ENCODE measurements at places on chromosomes 7 and 10. TPM values are rescaled to one million over a fixed set of nuclear protein-coding genes. Genes with fewer than 3 reads are reported as not detected.
A peak's percentile ranks its signal among the peaks of the same experiment; 100 is the strongest.

The MMD2 gene
- not detected for total RNA-seq

- H3K4me3 ChIP-seq = peak overlapping the region; percentile 87
- H3K4me1 ChIP-seq = peaks cover 7% of the 10 kb centered on the region
- peak overlapping the region; percentile 22 for H3K27ac ChIP-seq
- peak; percentile 42 for DNase-seq
- H3K27me3 ChIP-seq = no peaks in the 10 kb centered on the region
These were observed 572 bp downstream of the CHST12 start for GRCh38 chr7:2403718-2404648.

DNA sequence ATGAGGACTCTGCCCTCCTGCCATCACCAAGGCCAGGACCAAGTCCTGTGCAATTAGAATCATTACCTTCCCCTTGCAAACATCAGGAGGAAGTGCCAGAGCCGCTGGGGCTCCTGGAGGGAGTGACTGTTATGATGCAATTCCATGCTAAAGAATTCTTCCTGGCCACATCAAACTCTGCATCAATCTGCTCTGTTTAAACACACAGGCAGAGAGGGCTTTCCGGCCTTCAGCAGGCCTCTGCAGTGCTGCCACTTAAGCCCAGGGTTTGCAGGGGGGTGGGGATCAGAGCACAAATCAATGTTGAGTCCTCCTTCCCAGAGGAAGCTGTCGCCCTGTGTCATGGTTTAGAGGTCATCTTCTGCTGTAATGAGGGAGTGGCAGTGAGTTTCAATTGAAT is 58.1 kb downstream of the CTBP2 start:
- H3K4me3 ChIP-seq = no peak overlapping the region
- peak overlapping the region; percentile 29 for H3K27ac ChIP-seq
- DNase-seq = peak; percentile 59
- H3K4me1 ChIP-seq = peaks cover 6% of the 10 kb centered on the region
- H3K36me3 ChIP-seq = peaks cover 1% of the 10 kb centered on the region

GRCh38 chr7:112238852-112239610 is 32.5 kb downstream of the ZNF277 start:
- no peaks in the 10 kb centered on the region for H3K4me1 ChIP-seq
- DNase-seq = no peak
- no peaks in the 10 kb centered on the region for H3K27me3 ChIP-seq
- H3K4me3 ChIP-seq = no peak overlapping the region
- no peak overlapping the region for H3K27ac ChIP-seq

DNA sequence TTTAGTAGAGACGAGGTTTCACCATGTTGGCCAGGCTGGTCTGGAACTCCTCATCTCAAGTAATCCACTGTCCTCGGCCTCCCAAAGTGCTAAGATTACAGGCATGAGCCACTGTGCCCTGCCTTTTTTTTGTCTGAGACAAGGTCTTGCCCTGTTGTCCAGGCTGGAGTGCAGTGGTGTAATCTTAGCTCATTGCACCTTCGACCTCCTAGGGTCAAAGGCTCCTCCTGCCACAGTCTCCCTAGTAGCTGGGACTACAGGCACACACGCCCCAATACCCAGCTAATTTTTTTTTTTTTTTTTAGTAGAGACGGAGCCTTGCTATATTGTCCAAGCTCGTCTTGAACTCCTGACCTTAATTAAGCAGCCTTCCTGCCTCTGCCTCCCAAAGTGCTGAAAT is 26.8 kb upstream of the SUPV3L1 start:
- DNase-seq = no peak
- no peak overlapping the region for H3K4me3 ChIP-seq
- no peak overlapping the region for H3K27ac ChIP-seq
- no peaks in the 10 kb centered on the region for H3K36me3 ChIP-seq

The FGL2 gene
- total RNA-seq = 6.4 TPM

- H3K36me3 ChIP-seq = no peaks in the 10 kb centered on the region
- H3K4me1 ChIP-seq = no peaks in the 10 kb centered on the region
These were observed 110.2 kb downstream of the MAPK8 start for GRCh38 chr10:48416584-48417232.
